ENCODE measurements at places on chromosomes 4 and X.

GRCh38 chrX:116628464-116628863 lies 165.7 kb upstream of the CT83 start:
- no peak for DNase-seq

GRCh38 chr4:26135331-26135730 lies 185.5 kb upstream of the RBPJ start:
- no peak for DNase-seq

DNA sequence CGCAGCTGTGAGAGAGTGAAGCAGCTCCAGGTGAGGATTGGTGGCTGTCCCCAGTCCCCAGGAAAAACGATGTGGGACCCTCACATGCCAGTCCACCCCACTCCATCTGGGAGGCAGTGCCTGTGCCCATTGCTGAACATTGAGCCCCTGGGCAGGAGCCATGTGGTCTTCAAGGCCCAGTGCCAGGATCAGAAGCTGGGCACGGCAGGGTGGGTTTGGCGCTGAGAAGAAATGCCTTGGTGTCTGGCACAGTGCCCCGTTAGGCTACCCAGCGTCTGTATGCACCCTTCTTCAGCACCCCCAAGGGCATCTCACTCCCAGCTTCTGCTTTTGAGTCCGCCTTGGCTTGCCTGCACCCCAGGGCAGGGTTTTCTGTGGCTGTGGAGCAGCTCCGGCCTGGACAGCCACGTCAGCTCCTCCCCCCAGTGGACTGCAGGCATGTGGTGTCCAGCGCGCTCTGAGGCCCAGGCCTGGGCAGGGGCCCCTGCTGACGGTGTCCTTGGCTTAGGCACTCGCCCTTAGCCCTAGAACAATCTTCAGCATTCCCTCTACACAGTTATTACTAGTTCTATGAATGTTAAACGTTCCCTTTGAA lies 28.6 kb downstream of the RGS12 start:
- DNase-seq, result no peak

DNA sequence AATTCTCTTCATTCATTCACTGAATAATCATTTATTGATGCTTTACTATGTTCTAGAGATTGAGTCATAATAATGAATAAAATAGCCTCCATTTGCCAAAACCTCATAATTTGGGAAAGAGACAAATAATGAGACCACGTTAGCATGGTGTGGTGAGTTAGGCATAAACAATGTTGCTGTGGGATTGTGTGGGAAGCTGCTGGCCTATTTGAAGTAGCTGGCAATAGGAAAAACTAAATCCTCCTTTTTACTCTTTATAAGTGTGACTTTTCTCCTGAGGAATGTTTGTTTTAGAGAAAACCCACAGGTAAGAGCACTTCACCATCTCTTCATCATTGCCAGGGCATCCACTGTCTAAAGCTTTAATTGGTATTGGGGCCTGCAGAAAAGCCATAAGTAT lies 95.3 kb downstream of the AREG start:
- DNase-seq, result no peak

DNA sequence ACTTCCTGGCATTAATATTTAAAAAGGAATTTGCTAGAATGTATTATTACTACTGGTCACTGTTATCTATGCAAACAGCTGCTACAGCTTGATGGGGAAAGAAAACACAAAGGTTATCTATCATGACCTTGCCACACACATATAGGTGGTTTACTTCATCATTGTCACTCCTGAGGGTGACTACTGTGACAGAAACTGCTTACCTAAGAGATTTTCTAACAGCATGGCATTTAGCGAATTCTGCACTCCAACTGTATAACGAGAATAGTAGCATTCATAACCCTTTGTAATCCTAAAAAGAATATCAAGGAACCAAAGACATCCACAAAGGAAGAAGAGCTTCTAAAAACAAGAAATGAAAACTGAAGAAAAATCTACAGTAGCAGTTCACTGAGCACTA lies 74.6 kb upstream of the SPOCK3 start:
- no peak for DNase-seq

GRCh38 chrX:9466124-9466495 lies 1.3 kb downstream of the TBL1X start:
- peak; percentile 30 for DNase-seq

DNA sequence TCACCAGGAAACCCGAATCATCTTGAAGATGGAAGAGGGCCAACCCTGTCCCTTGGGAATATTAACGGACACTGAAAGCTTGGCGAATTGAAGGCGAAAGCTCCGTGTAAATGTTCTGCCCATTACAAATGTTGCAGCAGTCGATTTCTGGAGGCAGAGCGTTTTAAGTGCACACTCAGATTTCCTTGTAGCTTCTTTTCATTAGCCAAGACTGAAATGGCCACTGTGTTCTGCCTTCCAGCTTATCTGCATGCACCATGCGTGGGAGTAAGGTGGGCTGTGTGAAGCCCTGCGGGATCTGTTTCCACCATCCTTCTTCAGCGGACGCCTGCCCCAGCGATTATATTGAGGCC lies 1.3 kb downstream of the SMIM20 start:
- DNase-seq, result no peak

DNA sequence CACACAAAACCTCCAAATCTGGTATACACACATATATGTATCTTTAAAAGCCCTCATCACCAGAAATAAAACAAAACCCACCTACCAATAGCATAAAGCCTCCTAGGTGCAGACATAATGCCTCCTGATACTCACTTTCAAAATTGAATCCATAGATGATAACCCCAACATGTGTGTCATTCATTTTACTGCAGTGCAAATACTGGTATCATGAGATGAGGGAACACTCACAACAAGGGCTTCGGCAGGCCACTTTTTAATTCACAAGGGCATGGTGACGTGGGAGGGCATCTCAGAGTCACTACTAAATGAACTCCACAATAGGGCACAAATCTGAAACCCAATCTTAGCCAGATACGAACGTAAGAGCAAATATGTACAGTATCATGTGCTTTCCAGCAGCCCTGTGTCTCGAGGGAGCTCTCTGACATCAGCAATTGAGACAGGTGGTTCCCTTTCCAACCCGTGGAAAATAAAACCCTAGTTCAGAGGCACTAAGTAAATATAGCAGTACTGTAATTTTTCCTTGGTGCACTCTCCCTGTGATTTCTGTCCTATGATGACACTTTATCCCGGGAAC lies 14.1 kb upstream of the PPARGC1A start:
- DNase-seq, result no peak

- DNase-seq, result no peak
These were observed 113.0 kb downstream of the DHRSX start for GRCh38 chrX:2387614-2388239.

GRCh38 chrX:20595928-20596575 lies 329.3 kb upstream of the RPS6KA3 start:
- DNase-seq, result peak; percentile 45

- DNase-seq, result peak; percentile 26
These were observed 531 bp downstream of the RUFY3 start for GRCh38 chr4:70722199-70722791.

DNA sequence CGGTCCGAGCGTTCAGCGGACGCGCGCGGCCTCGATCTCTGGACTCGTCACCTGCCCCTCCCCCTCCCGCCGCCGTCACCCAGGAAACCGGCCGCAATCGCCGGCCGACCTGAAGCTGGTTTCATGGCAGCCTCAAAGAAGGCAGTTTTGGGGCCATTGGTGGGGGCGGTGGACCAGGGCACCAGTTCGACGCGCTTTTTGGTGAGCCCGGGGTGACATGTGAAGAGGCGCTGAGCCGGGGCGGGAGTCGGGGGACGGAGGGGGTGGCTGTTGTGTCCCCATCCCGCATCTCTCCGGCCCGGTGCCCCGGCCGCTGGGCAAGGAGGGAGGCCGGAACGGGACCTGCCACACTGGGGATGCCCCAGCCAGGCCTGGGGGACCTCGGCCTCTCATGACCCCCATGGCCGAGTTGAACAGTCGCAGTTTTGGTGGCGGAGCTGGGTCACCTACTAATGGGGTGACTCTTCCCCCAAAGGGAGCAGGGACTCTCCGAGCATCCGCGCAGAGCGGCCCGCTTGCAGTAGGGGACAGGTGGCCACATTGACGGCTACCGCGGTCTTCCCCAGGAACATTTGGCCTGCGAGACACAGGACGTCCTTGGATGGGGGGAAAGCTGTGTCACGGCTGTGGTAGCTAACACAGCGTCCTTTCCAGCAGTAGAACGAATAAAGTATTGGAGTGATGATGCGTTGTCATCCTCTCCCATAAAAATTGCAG lies at the start of gene GK:
Gene GK, plus strand, starts transcription at position 9 of the 717 bp plus-strand sequence. Its CDS starts 115 bp downstream, at position 124.
- peak; percentile 12 for DNase-seq

GRCh38 chr4:137738375-137738990 lies 206.2 kb upstream of the PCDH18 start:
- DNase-seq, result no peak

GRCh38 chr4:176064539-176064938 lies 1.1 kb upstream of the WDR17 start:
- DNase-seq, result no peak

DNA sequence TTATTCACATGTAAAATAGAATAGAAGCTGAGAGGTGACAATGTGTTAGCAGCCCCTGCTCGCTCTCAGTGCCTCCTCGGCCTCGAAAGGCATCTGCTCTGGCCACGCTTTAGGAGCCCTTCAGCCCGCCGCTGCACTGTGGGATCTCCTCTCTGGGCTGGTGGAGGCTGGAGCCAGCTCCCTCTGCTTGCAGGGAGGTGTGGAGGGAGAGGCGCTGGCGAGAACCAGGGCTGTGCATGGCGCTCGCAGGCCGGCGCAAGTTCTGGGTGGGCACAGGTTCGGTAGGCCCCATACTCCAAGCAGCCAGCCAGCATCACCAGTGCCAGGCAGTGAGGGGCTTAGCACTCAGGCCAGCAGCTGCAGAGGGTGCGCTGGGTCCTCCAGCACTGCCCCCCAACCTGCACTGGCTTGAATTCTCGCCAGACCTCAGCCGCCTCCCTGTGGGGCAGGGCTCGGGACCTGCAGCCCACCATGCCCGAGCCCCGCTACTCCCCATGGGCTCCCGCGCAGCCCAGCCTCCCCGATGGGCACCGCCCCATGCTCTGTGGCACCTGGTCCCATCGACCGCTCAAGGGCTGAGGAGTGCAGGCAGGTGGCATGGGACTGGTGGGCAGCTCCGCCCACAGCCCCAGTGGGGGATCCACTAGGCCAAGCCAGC lies 1346.7 kb upstream of the IGFBP7 start:
- no peak for DNase-seq

DNA sequence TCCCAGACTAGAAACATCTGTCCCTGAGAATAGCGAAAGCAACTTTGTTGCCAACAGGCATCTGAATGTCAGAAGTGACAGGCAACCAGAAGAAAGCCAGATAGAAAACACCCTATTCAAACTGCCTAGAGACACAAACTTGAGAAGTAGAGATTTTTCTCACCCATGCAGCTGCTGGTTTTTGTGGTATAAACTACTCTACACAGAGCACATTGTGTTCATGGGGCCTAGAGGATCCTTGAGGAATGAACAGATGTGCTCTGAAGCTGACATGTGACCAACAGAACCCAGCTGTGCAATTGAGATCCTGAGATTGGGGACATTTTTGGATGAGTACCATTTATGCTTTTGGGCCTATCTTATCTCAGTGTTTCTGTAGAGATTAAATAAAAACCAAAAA lies 63.6 kb upstream of the NRK start:
- no peak for DNase-seq

DNA sequence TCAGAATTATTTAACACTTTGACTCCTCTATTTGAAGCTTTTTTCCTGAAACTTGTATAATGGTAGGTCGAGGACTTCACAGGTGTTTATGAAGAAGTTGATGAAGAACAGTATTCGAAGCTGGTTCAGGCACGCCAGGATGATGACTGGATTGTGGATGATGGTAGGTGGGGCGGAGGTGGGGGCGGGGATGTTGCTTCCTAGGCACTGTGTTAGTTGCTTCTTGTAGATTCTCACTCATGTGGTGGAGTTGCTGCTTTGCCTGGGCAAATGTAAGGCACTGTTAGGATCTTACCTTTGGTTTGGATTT lies 9.4 kb downstream of the POLA1 start:
- peak; percentile 31 for DNase-seq

All from activated CD4-positive, alpha-beta T cell treated with anti-CD3 and anti-CD28 coated beads, Interleukin-2, amount 50 U/mL, for 48 hours (primary cell).